ENCODE measurements at places on chromosomes 16 and 17. TPM values are rescaled to one million over a fixed set of nuclear protein-coding genes. Genes with fewer than 3 reads are reported as not detected.

The C16orf54 gene
- total RNA-seq, result not detected

The MYADML2 gene
- not detected for total RNA-seq

The SLC35G6 gene
- not detected for total RNA-seq

The NPIPB9 gene
- 15.3 TPM for total RNA-seq

The KRT13 gene
- not detected for total RNA-seq

The RGS11 gene
- 3.1 TPM for total RNA-seq

The ABAT gene
- total RNA-seq, result 1.9 TPM

The HEATR9 gene
- not detected for total RNA-seq

The SCNN1G gene
- total RNA-seq, result not detected

The PITPNM3 gene
- total RNA-seq, result 1.3 TPM

The CFAP97D1 gene
- not detected for total RNA-seq

The GRB7 gene
- 0.07 TPM for total RNA-seq

The RNF227 gene
- 0.80 TPM for total RNA-seq

The ZNF174 gene
- total RNA-seq, result 10.2 TPM

The ALOX15B gene
- not detected for total RNA-seq

The CFAP20 gene
- total RNA-seq, result 50.7 TPM

The KCNH4 gene
- total RNA-seq, result under 0.01 TPM

The COX6A2 gene
- not detected for total RNA-seq

The KRTAP9-2 gene
- total RNA-seq, result not detected

The EME1 gene
- 4.7 TPM for total RNA-seq
